ENCODE measurements at places on chromosomes 6 and 20. TPM values are rescaled to one million over a fixed set of nuclear protein-coding genes. Genes with fewer than 3 reads are reported as not detected.
A peak's percentile ranks its signal among the peaks of the same experiment; 100 is the strongest.

BTNL2 gene
- not detected for total RNA-seq

GRCh38 chr6:42025845-42026243, 24.5 kb upstream of the TAF8 start:
- no peak overlapping the region for H3K27ac ChIP-seq
- H3K4me3 ChIP-seq, result no peak overlapping the region
- DNase-seq, result no peak
- no peaks in the 10 kb centered on the region for H3K36me3 ChIP-seq
- H3K27me3 ChIP-seq, result no peaks in the 10 kb centered on the region

GRCh38 chr6:30164714-30165113, 1.4 kb downstream of the TRIM15 start:
- no peak for DNase-seq
- no peaks in the 10 kb centered on the region for H3K36me3 ChIP-seq

DNA sequence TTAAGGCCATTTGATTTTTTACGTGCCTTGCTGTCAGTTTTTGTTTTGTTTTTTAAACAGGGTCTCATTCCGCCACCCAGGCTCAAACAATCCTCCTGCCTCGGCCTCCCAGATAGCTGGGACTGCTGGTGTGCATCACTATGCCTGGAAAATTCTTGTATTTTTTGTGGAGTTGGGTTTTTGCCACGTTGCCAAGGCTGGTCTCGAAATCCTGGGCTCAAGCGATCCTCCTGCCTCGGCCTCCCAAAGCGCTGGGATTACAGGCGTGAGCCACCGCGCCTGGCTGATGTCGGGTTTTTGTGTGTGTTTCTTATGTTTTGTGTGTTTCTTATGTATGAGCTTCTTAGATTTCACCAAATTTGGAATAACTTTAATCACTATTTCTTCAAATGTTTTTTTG, 104.8 kb downstream of the TAF4 start:
- H3K36me3 ChIP-seq, result no peaks in the 10 kb centered on the region
- H3K27ac ChIP-seq, result no peak overlapping the region
- DNase-seq, result no peak
- H3K4me3 ChIP-seq, result no peak overlapping the region
- no peaks in the 10 kb centered on the region for H3K4me1 ChIP-seq

GRCh38 chr6:143536461-143536865, 24.9 kb upstream of the FUCA2 start:
- H3K36me3 ChIP-seq, result no peaks in the 10 kb centered on the region
- peak; percentile 75 for DNase-seq
- H3K4me3 ChIP-seq, result peak overlapping the region; percentile 76
- no peaks in the 10 kb centered on the region for H3K27me3 ChIP-seq
- H3K27ac ChIP-seq, result no peak overlapping the region
- peaks cover 5% of the 10 kb centered on the region for H3K4me1 ChIP-seq

All from GM23248 (cell line).